ENCODE measurements at places on chromosomes 6 and 20.

GRCh38 chr6:42629845-42630244, 66.0 kb downstream of the UBR2 start:
- no peak for DNase-seq

- no peak for DNase-seq
These were observed 170.2 kb downstream of the OTOR start for GRCh38 chr20:16918366-16918765.

DNA sequence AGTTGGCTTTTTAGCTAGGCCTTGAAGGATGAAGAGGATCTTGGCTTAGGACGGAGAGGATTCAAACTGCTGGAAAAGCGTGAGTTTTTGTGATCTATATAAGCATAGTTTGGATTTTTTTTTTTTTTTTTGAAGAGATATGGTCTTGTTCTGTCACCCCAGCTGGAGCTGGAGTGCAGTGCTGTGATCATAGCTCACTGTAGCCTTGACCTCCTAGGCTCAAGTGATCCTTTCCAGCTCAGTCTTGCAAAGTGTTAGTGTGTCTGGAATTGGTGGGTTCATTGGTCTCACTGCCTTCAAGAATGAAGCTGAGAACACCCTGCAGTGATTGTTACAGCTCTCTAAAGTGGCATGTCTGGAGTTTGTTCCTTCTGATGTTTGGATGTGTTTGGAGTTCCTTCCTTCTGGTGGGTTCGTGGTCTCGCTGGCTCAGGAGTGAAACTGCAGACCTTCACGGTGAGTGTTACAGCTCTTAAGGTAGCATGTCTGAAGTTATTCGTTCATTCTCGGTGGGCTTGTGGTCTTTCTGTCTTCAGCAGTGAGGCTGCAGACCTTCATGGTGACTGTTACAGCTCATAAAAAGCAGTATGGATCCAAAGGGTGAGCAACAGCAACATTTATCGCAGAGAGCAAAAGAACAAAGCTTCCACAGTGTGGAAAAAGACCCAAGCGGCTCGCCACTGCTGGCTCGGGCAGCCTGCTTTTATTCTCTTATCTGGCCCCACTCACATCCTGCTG, 37.5 kb upstream of the NUP153 start:
- DNase-seq = no peak

GRCh38 chr6:21263531-21264287, 329.8 kb upstream of the SOX4 start:
- no peak for DNase-seq

- no peak for DNase-seq
These were observed 66.9 kb downstream of the TOX2 start for GRCh38 chr20:43981540-43981939.

- DNase-seq = peak; percentile 32
These were observed 14.2 kb downstream of the ARID1B start for GRCh38 chr6:156791320-156791850.

DNA sequence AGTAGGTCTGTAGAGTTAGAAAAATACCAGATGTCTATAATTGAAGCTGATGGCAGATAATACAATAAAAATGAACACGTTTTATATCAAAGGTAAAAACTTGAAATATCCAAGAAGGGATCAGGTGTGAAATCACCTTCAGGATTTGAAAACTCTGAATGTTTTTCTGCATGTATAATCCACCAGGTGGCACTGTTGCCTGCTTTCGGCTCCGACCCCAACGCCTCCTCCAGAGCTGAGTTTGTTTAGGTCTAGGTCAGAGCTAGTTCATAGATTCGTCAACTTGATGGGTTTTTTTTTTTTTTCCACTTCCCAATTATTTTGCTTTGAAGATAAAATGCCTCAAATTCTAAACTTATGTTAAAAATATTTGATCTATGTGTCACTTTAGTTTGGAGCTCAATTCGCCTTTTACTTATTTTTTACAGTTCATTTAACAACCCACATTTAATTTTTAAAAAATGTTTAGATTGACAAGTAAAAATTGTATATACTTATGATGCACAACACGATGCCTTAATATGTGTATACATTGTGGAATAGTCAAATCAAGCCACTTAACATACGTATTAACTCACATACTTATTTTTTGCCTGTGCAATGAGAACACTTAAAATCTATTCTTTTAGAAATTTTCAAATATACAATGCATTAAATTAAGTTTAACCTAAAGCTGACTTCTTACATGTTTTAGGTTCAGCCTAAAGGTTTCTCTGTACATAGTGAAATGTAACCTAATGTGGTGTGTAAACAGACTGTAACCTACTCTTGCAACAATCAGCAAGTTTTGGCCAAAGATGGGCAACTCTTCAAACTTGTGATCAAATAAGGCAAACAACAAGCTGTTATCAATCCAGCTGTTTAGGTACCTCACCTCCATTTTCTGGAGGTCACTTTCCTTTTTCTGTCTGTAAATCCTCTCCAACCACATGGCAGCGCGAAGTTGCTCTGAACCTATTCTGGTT, 39.4 kb upstream of the ENPP4 start:
- DNase-seq = no peak

DNA sequence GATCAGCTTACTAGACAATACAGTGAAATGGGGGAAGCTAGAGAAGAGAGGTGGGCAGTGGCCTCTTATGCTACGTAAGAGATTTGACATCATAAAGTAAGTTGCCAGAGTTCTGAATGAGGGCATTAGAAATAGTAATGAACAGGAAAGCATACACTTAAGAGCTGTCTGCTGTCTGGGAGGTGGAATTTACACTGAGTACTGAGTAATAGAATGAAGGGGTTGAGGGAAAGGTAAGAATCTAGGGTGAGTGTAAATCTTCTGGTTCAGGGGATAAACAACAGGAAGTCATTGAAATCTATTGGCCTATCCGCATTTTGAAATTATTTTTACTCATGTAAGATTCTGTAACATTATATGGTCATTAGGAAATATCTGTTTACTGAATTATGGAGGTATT, 35.8 kb downstream of the HLA-DMB start:
- no peak for DNase-seq

GRCh38 chr6:69026243-69026642, 391.2 kb downstream of the ADGRB3 start:
- no peak for DNase-seq

GRCh38 chr6:134175532-134176263, 123.3 kb upstream of the SLC2A12 start:
- no peak for DNase-seq

GRCh38 chr20:63533388-63533787, 3.8 kb downstream of the PTK6 start:
- DNase-seq = no peak
